ENCODE measurements at places on chromosomes 1 and 21.

- no peak for DNase-seq
Observed at GRCh38 chr1:170929835-170930554, 5.3 kb upstream of the MROH9 start.

- no peak for DNase-seq
Observed at GRCh38 chr1:98103617-98104285, 182.9 kb upstream of the DPYD start.

DNA sequence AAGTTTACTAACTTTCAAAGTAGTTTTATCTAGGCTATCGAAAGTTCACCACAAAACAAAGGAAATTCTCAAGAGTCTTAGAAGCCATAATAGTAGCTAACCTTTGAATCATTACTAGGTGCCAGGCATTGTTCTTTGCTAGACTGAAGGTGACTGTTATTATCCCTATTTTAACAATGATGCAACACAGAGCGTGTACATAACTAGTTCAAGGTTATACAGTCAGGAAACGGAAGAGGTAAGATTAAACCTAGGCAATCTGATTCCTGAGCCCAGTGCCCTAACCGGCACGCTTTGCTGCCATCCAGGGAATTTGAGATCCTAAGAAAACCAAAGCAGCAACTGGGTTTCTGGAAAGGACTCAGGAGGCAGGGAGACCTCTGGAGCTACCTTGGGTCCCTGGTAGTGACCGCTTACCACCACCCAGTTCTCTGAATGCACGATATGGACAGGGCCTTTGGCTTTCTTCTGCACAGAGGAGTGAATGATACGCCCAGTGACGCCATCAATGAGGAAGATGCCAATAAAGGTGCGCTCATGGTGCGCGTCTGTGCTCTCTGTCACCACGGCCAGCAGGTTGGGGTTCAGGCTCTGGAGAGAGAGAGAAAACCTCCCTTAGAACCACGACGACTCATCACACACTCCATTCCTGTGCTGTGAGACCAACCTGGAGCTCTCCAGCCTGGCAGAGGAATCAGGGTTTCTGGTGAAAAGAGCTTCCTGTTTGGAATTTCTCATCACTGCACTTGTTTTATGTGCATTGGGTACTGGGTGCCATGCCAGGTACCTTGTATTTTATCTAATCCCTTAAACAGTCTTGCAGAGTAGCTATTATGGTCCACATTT is 13.1 kb upstream of the UBR4 start:
- DNase-seq: no peak

DNA sequence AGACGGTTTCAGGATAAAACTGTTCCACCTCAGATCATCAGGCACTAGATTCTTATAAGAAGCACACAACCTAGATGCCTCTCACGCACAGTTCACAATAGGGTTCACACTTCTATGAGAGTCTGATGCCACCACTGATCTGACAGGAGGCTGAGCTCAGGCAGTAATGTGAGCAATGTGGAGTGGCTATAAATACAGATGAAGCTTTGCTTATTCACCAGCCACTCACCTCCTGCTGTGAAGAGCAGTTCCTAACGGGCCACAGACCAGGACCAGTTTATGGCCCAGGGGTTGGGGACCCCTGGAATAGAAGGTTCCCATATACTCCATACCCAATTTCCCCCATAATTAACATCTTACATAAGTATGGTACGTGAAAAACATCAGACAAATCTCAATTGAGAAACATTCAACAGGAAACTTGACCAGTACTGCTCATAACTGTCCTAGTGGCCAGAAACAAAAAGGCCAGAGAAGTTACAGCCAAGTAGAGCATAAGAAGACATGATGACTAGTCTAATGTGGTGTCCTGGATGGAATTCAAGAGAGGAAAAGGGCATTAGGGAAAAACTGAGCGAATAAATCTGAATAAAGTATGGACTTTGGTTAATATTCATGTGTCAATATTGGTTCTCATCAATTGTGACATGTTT is 24.7 kb upstream of the IGSF5 start:
- DNase-seq: no peak

GRCh38 chr21:43805275-43805800 is 16.0 kb downstream of the RRP1 start:
- no peak for DNase-seq

DNA sequence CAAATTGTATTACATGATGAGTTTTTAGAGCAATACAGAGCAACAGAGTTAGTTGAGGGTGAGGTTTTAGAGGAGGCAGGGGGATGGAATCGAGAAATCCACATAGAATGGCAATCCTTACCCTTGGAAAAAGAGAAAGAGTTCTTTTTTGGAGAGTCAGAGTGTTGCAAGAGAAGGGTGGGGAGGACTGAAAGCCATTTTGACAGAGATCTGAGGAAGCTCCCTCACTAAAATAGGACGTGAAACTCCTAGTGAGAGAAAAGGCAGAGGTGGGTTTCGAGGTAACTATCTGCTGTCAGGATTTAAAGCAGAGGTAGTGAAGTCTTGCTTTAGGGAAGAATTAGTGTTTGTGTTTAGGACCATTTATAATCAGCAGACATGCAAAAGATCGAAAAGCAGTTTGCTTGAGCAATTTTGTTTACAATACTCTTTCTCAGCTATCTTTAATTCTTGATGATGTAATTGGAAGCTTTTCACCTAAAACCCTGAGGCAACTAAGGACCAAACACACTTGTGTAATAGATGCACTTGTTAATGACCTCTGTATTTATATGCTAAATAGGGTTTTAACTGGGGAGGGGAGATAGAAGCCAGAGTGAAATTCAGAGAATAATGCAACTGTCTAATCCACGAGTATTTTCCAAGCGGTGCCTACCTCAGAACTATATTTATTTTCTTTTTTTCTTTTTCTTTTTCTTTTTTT is 20.0 kb downstream of the ADAMTS5 start:
- DNase-seq: no peak

DNA sequence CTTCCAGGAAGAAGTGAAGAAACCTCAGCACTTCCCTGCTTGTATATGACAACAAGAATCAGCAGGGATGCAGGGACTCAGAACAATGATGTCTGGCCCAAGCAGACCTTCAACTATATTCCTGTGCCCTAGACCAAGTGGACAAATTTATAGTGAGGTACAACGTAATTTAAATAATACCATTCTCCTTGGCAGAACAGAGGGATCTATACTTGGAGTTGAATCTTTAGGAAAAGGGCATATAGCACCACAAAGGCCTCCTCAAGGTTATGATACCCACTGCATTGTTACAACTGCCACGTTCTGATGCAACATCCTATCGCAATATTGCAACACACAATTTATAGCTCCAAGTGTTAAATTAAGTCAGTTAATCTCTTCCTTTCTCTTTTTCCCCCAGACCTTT is 29.1 kb upstream of the GFI1 start:
- no peak for DNase-seq

- no peak for DNase-seq
Observed at GRCh38 chr1:181588631-181589030, 105.3 kb downstream of the CACNA1E start.

GRCh38 chr1:112341986-112342385 is 54.0 kb upstream of the CTTNBP2NL start:
- DNase-seq: no peak

DNA sequence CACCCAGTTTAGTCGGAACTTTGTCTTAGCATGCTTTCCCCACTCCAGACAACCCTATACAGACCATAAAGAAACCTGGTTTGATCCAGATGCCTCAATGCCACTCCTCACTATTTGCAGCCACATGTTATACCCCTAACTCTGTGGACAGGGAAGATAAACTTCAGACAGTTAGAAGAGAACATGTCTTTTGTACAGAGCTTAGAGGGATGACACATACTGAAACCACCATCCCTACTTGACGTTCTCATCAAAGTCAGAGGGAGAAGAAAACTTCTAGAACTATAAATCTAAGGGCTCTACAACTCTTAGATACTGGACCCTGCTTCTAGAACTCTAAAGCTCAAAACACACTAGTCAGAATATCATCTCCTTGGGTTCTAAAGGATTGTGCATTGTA is 3.7 kb downstream of the SYT6 start:
- DNase-seq: no peak

Data from stimulated activated effector memory CD8-positive, alpha-beta T cell treated with anti-CD3 and anti-CD28 coated beads, Interleukin-12 subunit alpha, Interleukin-12 subunit beta, amount 100 ng/mL, for 72 hours (primary cell).